ENCODE measurements at places on chromosomes 5 and 9.
A peak's percentile ranks its signal among the peaks of the same experiment; 100 is the strongest.

GRCh38 chr5:34499001-34499734 lies 157.0 kb upstream of the RAI14 start:
- no peak for DNase-seq

GRCh38 chr5:40240111-40240510 lies 439.6 kb upstream of the PTGER4 start:
- DNase-seq = no peak

DNA sequence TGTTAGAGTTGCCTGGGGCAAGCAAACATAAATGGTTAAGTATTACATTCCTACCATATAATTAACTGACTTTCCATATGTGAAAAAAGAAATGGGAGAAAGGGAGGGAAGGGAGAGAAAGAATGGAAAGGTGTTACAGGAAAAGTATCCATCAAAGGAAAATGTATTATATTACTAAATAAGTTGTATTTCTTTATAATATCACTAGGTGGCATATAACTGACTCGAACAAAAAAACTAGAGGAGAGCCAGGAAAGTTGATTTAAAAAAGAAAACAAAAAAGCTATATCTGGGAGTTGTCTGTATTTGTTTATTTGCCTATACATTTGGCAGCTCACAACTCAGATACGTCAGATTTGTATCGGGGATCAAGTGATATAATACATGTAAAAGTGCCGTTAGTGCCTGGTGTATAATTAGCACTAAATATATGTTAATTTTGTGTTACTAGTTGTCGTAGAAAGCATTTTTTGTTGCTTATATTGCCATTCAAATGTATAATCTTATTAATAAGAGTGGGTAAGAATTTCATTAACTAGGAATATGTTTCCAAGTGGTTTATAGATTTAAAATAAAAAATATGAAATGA lies 59.6 kb upstream of the ADAMTS19 start:
- no peak for DNase-seq

DNA sequence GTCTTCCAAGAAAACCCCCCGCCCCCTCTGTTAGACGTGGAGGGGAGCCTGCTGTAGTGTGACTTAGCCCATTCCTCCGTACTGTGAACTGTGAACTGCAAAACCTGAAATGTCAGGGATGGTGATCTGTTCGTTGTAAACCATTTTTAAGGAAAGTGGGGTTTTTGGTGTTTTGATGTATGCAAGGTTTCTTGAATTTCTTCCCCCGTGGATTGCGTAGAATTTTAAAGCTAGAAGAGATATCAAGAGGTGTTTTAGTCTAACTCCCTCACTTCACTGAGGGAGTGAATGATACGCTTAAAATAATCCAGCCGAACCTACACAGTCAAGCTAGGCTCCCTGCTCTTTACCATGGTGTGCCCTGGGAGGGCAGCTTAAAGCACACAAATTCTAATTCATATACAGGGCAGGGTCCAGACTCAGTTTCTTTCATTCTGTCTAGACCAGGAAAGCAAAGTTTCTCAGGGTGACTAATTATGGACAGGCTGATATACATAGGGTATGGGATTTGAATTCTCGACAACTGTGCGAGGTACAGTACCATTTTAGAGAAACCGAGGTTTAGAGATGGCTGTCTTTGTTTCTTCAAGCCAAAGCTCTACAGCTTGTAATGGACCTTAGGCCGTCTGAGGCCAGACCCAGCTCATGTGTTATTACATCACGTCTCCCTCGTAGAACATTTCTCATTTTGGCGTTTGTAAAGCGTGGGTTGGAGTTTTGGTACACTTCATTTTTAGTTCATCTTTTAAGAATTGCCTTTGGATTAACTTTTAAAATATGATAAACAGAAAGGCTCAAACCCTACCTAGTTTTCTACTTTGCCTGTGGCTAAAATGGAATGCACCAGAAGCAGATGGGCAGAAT lies 2.7 kb downstream of the PTGER4 start:
- no peak for DNase-seq

DNA sequence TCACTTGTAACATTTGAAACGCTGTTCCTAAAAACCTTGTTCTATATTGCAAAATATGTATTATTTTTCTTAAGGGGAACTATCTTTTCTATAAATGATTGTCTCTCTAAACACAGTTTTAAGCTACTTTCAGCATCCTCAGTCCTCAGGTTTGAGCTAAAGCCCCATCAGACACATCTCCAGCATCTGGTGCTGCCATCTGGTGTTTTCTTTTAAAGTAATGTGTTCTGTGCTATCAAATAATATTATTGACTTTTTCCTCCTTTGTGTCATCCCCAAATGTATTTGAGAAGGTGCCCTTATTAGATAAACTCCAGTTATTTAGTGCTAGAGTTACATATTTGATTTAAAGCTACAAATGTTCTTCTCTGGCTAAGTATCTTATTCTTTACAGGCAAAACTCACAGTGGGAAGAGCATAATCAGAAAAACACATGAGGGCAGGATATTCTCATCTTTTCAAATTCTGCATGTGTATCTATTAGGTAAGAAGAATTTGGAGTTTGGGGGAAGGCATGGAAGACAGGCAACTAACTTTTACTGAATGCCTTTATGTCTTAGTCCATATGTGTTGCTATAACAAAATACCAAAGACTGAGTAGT lies 27.5 kb downstream of the ZNF474 start:
- no peak for DNase-seq

DNA sequence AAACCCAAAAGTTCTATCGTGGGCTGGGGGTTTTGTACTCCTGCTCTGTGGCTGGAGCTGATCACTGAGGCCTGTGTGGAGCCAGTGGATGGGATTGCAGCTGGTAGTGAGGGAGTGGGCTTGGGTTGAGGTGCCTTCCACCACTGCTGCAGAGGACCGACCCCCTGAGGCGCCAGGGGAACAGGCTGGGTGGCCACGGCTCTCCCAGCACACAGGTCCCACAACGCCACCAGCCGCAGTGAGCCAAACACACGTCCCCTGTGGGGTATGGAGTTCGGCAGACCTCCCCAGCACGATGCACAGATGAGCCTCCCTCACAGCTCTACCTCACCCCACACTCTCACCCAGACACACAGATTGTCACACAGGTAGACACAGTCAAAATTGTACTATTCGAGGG lies 109.1 kb downstream of the DAB2IP start:
- no peak for DNase-seq

GRCh38 chr5:132209901-132210545 lies 17.6 kb downstream of the P4HA2 start:
- no peak for DNase-seq

DNA sequence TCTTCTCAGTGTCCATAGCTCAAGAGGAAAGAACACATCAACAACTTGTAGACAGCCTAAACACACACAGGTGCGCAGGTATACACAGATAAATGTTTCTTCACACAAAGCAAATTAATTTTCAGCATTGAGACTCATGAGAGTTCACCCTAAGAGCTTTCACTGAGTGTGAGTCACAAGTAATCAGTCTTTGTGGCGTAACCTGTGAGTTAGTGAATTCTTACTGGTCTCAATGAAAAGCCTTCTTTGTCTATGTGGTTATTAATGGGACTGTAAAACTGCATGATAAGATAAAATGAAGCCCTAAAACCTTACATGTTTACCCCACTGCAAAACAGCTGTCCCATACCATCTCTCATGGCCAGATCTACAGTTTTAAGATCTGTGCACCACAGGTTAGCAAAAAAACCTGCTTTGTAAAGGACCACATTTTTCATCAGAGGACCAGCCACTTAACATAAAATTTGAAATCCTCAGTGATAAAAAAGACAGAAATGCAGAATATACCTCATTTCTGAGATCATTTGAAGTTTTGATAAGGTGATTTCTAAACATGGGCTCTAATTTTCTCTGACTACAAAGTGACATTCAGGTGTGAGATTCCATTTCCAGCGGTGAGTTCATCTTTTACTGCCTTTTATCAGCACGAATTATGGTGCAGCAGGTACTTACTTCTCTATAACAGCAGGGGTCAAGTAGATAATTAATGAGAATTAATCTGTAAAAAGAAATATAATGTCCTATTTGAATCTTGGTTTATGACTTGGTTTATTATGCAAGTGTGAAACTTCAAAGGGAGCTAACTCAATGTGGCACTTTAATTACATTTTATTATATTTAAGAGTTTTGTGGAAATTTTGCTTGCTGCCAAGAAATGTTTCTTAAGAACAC lies 335.7 kb upstream of the PIK3R1 start:
- no peak for DNase-seq

DNA sequence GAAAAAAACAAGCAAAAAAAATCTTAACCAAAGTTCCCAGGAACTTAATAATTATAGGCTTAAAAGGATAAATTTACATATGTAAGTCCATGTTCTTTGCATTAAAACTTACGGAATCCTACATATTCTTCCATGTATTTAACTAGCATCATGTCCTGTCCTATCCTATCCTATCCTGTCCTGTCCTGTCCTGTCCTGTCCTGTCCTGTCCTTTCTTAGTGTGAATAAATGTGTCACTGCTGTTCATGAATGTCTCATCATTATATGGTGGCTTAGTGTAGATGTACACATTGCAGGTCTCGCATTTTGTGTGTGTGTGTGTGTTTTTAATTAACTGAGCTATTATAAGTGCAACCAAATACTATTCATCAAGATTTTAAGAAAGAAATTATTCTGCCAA lies 90.0 kb downstream of the TMEM167A start:
- DNase-seq = no peak

DNA sequence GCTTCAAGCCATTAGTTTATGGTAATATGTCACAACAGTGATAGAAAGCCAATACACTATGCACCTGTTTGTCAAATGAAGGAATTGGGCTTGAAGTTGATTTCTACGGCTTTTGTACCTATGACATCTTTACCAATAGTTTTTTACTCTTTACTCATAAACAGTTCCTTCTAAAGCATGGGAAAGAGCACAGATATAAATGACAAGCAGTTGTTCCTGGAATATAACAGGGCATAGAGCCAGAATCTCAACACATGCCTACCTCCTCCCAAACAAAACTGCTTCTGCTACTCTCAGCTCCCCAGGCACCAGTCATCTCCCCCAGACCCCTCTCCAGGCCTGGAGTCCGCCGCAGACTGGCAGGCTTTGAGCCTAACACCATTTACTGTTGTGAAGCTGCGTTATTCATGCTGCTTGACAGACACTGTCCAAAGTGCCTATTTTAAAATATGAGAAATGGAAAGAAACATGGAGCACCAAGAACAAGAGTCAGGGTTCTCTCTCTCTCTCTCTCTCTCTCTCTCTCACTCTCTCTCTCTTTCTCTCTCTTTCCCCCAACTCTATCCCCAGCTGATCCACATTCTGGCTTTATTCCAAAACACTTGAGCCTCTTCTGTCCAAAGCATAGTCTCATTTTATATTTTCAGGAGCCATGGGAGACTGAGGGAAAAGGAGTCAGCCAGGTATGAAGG lies 111.6 kb downstream of the ADRB2 start:
- no peak for DNase-seq

DNA sequence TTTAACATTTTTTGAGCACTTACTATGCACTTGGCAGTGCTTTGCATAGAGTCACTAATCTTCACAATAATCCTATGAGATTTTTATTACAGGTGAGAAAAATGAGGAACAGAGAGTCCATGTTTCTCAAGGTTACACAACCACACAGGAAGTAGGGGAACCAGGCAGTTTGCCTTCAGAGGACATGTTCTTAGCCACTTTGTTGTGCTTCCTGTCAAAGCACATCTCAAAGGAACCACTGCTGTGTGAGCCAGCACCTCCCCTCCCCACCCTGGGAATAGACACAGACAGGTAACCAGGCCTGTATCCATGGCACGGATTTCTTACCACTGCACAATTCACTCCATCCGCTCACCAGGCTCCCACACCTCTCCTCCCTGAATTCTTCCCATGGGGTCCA lies 6.3 kb upstream of the DNAJB5 start:
- no peak for DNase-seq

GRCh38 chr5:134289509-134290113 lies 63.7 kb upstream of the PPP2CA start:
- DNase-seq = peak; percentile 4

DNA sequence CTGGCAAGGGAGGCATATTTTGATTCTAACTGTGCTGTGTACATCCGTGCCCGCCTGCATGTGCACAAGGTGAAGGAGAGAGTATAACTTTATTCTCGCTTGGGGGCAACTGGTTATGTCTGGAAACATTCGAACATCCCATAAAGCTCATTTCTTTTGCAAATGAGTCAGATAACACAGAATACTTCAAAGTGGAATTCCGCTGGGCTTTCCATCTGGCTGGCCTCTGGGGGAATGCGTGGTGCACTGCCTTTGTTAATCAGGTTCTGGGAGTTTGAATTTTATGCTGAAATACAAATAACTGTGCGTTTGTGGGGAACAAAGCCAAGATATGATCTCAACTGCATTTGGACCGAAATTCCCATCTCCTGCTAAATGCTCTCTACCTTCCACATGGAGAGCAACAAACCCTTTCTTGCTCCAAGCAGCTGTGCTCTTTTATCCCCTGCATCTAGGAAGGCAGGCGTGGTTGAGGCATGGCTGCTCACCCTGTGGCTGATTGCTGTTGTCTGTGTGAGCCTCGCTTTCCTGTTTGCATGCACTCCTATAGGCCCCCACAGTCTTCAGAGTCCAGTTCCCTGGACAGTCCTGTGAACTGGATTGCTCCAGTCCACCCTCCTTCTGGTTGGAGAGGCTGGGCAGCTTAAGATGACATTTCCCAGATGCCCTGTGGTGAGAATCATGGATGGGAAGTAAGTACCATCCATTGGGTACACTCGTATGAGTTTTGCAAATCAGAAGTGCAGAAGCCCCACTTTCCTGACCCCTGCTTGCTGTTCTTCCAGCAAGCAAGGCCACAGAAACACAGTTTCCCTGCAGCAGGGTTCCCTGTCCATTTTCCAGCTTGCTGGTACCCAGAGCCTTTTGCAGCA lies 82.9 kb upstream of the ALDH1B1 start:
- no peak for DNase-seq

- no peak for DNase-seq
These were observed 21.6 kb downstream of the FBLL1 start for GRCh38 chr5:168550656-168551055.

DNA sequence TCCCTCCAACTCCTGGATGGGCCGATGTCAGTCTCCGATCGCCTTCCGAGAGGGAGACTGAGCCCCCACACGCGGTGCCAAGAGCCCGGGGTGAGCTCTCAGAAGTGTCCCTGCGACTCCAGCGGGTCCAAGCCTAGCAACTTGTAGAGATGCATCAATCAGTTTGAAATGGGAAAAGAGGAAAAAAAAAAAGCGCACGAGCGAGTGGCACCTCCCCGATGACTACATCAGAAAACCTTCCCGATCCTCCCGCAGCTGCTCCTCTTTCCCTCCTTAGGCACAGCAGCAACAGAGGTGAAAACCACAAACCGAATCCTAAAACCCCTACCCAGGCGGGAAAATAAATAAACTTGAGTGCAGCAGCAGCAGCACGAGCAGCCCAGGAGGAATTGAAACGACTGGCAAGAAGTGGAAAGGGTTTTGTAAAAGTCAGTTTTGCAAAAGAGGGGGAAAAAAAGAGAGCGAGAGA lies 1.0 kb upstream of the EFNA5 start:
- DNase-seq = no peak

GRCh38 chr5:96072138-96072790 lies 110.6 kb upstream of the ELL2 start:
- DNase-seq = no peak

- DNase-seq = no peak
These were observed 97.3 kb downstream of the USP20 start for GRCh38 chr9:129932303-129933151.

Data from NK-92 treated with Interleukin-12 subunit alpha and Interleukin-12 subunit beta, amount 100 ng/mL, for 24 hours (cell line).